ENCODE measurements at places on chromosomes 1 and 21.

GRCh38 chr21:14483296-14483695 is 62.8 kb downstream of the SAMSN1 start:
- DNase-seq, result no peak

DNA sequence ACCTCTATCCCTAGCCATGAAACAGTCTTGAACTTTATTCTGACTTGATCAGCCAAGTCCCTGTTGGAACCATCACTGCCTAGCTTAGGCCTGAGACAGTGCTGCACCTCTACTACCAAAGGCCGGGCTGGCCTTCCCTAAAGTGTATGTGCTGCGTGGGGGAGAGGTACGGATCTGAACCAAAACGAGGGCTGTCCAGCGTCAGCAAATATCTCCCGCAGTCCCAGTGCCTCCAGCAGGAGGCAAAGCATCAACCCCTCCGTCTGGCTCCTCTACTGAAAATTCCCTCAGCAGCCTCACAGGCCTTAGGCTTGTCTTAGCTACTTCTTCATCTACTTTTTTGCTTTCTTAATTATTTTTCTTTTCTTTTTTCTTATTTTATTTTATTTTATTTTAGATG is 33.3 kb upstream of the KIF26B start:
- DNase-seq, result no peak

GRCh38 chr1:247270003-247270402 is 14.1 kb downstream of the VN1R5 start:
- no peak for DNase-seq

GRCh38 chr1:214549604-214550003 is 1.8 kb downstream of the PTPN14 start:
- DNase-seq, result no peak

DNA sequence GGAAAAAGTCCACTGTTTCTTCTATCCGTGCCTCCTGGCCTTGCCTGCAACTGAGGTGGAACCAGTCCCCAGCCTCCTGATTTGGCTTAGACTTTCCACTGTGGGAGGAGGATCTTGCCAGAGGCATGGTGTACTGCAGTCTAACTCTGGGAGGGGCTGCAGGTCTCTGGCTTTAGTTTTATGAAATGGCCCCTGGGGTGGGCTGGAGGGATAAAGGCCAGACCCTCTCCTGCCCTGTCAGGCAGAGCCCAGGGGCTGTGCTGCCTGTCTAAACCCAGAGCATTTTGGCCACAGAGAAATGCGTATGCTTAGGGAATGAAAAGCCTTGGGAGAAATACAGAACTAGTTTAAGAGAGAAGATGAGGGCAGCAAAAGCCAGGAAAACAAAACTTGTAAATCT is 73.0 kb downstream of the ABCA4 start:
- DNase-seq, result no peak

DNA sequence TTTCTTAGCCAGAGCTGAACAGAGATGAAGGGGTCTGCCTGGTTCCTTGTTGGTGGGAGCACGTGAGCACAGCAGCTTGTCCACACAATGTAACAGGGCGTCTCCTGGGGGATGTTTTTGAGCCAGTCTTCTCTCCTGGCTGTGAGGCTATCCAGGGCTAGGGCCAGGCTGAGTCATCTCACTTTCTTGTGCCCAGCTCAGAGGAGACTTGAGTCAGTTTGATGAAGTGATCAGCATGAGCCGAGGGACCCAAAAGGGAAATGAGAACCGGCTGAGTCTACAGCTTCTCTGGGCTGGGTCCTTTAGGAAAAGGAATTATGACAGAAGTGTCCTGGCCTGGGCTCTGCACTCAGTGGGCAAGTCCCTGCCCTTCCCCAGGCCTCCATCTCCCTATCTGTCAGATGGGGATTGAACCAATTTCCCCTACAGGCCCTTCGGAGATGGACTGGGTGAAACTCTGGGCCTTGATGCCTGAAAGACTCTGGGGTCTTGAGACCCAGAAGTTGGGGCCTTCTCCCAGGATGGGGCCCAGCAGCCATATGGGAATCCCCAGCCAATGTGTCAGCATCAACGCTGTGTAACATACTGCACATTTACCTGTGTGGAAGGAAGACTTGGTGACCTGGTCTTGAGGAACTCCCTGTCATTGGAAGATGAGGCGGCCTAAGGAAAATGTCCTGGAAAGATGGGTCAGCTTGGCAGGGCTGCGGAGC is 36.6 kb downstream of the DMRTB1 start:
- DNase-seq, result no peak

- no peak for DNase-seq
Observed at GRCh38 chr21:37478794-37479193, 112.2 kb downstream of the DYRK1A start.

- DNase-seq, result no peak
Observed at GRCh38 chr1:244205906-244206305, 154.8 kb downstream of the ZBTB18 start.

- DNase-seq, result no peak
Observed at GRCh38 chr1:116131866-116132605, 20.8 kb downstream of the MAB21L3 start.

DNA sequence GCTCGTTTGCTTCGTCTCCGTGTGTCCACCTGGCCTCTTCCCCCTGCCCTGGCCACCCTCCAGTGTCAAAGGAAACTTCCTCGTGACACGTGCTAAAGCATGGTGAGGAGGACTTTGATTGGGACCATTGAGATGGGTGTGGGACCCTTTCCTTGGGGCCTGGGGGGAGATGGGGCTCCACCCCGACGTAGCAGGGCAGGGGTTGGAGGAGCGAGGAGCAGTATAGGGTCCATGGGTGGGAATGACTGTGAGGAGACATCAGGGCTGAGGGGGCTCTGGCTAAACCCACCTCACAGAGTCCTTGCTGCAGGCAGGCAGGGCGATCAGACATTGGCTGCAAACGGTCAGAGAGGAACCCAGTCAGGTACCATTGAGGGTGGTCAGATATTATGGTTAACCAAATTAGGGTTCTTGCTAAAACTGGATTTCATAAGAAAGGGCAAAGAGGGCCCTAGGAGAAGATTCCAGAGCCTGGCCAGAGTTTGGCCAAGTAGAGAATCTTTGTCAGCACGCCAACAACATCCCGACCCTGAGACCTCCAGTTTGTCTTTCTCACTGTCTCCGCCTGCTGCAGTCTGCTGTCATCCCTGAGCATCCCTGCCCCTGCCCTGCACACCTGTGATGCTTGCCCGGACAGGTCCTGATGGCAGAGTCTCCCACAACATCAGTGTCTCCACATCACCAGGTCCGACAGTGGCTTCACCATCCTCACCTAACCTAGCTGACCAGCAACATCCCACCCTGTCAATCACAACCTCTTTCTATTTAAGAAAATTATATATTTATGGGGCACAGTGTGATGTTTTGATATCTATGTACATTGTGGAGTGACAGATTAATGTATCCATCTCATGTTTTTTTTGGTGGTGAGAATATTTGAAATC is 8.0 kb downstream of the RNF187 start:
- DNase-seq, result no peak

DNA sequence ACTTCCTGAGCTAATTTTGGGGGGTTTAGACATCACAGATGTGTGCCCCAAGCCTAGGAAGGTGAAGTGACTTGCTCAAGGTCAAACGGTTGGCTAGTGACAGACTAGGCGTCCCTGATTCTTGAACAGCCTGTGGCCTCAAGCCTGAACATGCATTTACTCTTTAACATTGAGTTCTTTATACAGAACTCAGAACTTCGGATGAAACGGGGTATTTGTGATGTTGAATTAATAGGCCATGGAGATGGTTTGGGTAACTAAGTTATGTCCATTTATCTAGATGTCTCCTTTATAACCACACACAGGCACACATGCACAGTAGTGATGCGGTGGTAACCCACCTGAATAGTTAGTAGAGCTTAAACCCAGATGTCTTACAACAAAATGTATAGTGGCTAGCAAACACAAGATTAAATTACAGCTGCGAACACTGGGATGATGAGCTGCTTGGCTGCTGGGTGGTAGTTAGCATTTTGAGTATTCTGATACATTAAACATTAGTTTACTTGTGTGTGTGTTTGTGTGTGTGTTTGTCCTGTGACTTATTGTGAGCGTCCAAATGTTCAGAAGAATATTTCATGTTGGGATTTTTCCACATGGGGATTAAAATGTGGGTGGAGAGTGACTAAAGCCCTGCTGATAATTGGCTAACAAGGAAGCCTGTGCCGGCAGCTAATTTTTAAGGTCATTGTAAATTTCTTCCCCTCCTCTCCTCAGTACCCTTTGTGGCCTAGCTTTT is 2.3 kb downstream of the ATP1A1 start:
- DNase-seq, result no peak

- DNase-seq, result peak; percentile 68
Observed at GRCh38 chr1:51622455-51622913, 5.6 kb downstream of the OSBPL9 start.

DNA sequence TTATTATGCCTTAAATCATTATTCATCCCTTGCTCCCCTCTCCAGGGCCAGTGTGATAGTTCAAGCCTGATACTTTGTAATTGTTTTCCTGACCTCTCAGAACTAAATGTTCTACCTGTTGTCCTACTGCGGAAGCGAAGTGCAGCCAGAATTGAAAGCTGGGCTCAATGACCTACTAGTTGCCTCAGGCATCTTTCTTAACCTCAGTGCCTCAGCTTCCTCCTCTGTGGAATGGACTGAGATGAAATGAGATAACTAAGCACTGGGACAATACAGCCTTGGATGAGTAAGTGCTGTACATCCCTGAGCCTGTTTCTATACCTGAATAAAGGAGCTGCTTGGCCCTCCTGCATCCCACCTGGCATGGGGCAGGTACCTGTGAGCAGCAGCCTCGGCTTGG is 26.4 kb downstream of the COL16A1 start:
- DNase-seq, result no peak

- peak; percentile 28 for DNase-seq
Observed at GRCh38 chr1:67372136-67372535, 58.1 kb downstream of the SERBP1 start.

GRCh38 chr1:17232759-17233661 is 15.9 kb upstream of the PADI3 start:
- peak; percentile 85 for DNase-seq

DNA sequence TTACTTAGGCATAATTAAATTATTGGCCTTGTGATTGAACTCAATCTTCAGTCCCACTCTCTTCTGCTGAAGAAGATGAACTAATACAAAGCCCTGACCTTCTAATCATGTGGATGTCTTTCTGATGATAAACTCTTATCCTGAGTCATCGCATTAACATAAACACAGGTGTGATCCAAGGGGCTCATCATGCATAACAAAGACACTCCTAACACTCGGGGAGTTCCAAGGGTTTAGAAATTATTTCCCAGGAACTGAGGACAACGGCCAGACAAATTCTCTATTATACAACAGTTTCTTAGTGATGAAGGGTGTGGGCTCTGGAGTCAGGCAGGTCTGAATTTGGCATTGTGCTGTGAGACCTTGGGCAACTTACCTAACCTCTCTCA is 18.0 kb downstream of the DUSP10 start:
- DNase-seq, result no peak
